ENCODE measurements at places on chromosomes 5 and 9.

DNA sequence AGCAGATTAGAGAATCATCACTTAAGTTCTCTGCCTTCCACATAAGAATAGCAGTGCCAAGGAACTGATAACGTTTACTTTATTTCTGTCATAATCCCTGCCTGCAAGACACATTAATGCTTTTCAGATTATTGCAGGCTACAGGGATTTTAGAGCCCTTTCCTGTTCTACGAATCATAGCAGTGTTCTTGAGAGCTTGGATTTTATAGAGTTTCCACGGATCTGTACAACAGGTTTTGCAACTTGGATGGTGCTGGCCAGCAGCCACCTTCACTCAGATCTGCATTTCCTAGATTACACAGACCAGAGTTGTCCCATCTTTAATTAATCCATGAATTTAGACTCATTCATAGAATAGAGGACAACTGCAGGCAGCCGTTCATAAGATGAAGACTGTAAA is 38.1 kb downstream of the SLC12A2 start:
- no peak for DNase-seq

GRCh38 chr9:112050544-112051475 is 124.3 kb downstream of the SUSD1 start:
- DNase-seq: no peak

- no peak for DNase-seq
Measured at GRCh38 chr5:65149827-65150226, 331.9 kb downstream of the ADAMTS6 start.

GRCh38 chr9:33172256-33173238 is 5.4 kb upstream of the B4GALT1 start:
- DNase-seq: no peak

DNA sequence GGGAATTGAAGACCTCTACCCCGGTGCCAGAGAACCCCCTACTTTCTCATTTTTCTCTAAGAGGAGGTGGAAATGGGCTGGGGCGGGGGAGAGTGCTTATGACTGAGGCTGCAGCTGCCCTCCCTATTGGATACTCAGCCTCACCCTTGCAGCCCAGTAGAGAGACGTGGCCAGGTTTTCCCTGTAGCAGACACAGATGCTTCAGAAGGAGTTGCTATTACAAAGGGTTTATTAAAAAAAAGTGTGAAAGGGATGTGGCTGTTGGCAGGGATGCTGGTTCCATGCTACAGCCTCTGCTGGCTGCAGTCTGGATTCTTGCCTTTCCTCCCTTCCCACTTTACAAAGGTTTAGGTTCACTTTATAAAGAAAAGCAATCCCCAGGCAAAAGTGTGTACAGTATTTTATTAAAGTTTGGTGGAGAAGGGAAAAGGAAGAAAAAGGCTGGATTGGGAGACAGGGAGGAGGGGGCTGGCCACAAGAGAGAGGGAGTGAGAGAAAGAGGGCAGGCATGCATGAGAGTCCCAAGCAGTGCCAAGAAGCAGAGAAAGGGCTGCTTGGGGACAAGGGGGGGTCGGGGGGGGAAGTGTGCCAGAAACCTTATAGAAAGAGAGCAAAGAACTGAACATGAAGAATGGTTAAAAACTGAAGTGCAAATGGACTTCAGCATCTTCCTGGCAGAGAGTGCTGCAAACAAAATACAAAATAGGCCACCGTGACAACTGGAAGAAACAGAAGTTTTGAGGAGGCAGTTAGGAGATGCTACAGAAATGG is 29.5 kb upstream of the NFIB start:
- DNase-seq: no peak

DNA sequence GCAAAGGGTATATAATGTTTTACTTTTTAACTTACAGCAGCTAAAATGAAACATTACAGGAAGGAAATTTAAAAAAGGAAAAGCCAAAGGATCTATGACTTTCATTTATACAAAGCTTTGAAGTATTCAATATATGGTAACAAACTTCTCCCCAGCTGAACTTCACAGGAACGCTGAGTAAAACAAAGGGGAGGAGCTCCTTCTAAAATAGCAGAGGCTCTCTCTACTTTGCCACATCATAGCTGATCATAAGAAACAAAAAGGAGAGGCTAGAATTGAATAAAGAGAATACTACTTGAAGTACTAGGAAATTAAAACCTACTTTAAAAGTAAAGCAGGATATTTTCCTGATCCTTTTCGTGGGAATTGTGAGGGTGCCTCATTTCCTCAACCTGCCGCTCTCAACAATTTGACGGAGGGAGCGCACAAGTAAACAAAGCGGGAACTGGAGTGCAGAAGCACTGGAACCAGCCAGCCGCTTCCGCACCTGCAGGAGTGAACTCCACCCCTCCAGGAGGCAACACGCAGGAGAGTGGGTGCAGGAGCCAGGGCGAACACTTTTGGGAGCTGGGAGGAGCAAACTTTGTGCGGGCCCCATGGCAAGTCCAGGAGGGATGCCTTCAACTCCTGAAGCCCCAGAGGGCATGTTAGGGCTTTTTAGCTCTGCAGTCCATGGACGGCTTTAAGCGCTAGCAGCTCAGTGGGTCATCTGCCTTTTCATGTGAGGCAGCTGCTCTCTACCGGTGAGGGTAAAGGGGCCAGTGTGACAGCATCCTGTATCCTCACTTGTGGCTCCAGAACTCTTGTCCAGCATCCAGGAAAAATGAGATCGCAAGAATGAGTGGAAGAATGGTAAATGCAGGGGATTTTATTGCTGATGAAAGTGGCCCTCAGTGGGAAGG is 757.4 kb downstream of the PTPRD start:
- DNase-seq: no peak

DNA sequence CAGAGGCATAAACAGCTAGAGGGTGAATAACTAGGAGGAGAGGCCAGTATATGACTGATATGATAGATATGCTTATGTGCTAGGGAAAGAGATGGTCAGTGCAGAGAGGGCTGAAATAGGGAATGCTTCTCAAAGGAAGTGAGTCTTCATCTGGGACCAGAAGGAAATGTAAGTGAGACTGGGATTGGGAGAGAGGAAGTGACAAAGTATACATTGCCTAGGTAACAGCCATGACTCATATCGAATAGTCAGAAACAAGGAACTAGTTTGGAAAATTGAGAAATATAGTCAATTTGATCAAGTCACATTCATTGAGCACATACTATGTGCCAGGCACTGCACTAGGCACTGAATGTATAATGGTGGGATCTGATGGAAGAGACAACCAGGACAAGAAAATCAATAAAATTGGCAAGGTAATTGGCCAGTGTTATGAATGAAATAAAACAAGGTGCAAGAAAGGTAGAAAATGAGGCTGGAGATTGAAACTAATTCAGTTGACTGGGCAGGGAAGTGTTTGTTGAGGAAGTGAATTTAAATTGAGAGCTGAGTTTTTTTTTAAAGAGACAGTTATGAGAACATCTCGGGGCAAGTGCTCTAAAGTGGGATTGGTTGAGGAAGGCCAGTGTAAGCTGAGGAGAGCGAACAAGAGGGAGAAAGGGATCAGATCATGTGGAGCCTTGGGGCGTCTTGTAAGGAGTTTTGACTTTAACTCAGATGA is 4.3 kb downstream of the ERAP2 start:
- DNase-seq: no peak
